ENCODE measurements at places on chromosomes 1 and 21. TPM values are rescaled to one million over a fixed set of nuclear protein-coding genes. Genes with fewer than 3 reads are reported as not detected.

The DPYD gene
- 17.9 TPM for total RNA-seq

The PTGER3 gene
- total RNA-seq = not detected

The FYB2 gene
- not detected for total RNA-seq

The RAB7B gene
- total RNA-seq = not detected

The FBLIM1 gene
- 363 TPM for total RNA-seq

The LIN28A gene
- not detected for total RNA-seq

The ATAD3C gene
- not detected for total RNA-seq

GRCh38 chr1:224852901-224853568, 76.4 kb upstream of the DNAH14 start:
- peak; percentile 72 for DNase-seq

DNA sequence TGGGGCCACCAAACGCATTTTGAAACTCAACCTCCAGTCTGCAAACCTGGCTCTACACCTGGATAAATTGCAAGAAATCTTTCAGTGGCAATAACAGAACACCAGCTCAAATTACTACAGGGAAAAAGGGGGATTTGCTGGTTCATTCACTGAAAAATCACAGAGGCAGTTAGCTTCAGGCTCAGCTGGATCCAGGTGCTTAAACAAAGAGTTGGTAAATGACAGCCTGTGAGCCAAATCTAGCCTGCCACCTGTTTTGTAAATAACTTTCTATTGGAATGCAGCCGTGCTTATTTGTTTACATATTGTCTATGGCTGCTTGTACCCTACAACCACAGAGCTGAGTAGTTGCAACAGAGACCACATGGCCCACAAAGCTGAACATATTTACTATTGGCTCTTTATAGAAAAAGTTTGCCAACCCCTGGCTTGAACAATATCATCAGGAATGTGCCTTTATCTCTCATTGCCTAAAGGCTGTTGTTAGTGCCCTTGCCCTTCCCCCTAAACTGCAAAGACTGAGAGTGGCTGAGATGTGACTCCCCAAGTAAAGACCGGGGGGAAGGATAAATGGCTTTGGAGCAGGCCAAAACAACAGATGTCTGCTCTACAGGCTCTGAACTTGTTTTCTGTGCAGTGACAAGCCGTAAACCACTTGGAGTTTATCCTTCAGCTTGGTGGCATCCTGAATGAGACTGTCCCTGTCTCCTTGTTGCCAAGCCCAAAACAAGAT, 21.5 kb upstream of the PTPRF start:
- DNase-seq = no peak

GRCh38 chr1:11730429-11730891, 5.5 kb upstream of the AGTRAP start:
- peak; percentile 30 for DNase-seq

DNA sequence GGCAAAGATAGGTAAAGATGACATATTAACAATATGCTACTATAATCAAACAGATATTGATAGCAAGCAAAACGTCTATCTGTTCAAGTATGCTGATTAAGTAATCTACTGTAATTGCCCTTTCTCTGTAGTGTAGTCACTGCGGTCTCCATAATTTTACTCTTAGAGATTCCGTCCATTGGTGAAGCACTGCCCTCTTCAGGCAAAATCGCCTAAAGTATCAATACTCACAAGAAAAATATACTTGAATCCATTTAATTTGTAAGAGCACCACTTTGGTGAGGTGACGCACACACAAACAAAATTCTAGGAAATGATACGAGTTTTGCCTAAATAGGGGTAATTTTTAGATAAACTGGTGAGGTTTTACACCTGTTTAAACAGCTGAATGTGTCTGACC, 434.6 kb upstream of the CHRM3 start:
- no peak for DNase-seq

- no peak for DNase-seq
These were observed 12.2 kb upstream of the VN1R5 start for GRCh38 chr1:247243524-247244137.

- DNase-seq = no peak
These were observed 89.7 kb downstream of the MAGI3 start for GRCh38 chr1:113479713-113480676.

GRCh38 chr1:9231648-9232332, 2.8 kb upstream of the H6PD start:
- no peak for DNase-seq

DNA sequence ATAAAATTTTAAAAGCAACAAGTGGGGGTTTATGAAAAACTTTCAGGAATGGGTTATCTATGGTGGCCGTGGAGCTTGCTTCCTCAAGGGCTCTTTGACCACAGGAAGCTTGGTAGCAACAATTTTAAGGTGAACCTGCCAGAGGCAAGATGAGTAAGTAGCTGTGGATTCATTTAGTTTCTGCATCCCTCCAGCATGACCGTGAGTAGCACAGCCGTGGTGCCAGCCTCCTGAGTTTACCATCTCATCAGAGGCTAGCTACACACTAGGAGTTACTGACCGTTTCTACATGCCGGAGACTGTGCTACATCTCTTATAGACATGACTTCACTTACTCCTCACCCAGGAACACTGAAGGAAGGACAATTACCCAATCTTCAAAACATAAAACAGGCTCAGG, 30.1 kb upstream of the PLEKHG5 start:
- DNase-seq = no peak

DNA sequence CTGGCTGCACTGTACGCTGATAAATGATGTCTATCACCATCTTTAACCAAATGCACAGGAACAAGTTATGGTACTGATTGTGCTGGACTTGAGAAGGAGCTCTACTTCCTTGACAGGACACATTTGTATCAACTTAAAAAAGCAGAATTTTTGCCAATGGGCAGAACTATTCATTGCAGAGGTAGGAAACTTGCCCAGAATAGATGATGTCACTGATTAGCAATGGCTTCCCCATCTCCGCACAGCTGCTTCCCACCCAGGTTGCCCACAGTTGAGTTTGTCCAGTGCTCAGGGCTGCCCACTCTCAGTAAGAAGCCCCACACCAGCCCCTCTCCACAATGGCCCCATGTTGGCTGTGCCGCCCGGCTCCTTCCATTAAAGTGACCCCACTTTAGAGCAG, 33.4 kb downstream of the CAPN2 start:
- no peak for DNase-seq

DNA sequence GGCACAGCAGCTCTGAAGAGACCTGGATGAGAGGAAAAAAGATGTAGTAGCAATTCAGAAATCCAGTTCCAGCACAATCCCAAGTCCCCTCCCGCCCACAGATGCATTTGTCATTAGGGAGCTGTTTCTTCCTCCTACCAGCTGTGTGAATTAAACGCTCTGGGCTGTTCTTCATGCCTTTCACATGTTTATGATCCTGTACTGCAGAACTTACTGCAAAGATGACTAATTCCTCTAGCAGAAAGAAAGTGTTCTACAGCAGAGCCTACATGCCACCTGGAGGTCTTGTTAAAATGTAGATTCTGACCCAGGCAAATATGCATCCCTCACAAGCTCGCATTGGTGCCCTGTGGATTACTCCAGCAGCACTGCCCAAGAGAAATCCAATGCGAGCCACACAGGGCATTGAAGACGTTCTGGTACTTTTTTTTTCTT, 6.5 kb downstream of the ENO1 start:
- no peak for DNase-seq

- DNase-seq = no peak
These were observed 86.0 kb downstream of the UBIAD1 start for GRCh38 chr1:11358984-11359383.

GRCh38 chr1:201594575-201595245, 55.8 kb downstream of the NAV1 start:
- no peak for DNase-seq

- DNase-seq = peak; percentile 52
These were observed 34.2 kb downstream of the EFCAB7 start for GRCh38 chr1:63557365-63557987.

GRCh38 chr1:237041795-237042525, at the start of gene RYR2:
RYR2 (plus strand) TSS chr1:237042184; CDS start chr1:237042522, 338 bp downstream.
- no peak for DNase-seq

DNA sequence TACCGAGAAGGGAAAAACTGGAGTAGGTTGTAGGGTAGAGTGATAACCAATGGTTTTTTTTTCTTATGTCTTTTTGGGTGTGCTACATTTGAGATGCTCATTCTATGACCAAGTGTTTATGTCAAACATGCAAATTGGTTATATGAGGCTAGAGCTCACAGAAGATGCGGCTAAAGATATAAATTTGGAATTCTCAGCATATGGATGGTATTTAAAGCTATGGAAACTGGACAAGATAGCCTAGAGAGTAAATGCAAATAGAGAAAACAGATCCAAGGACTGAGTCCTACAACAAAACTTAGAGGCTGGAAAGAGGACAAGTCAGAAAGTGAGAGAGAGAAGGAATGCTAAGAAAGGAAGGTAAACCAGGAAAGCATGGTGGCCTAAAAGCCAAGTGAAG, 7.4 kb downstream of the GDAP2 start:
- DNase-seq = no peak

- peak; percentile 26 for DNase-seq
These were observed 50.4 kb upstream of the KIAA1614 start for GRCh38 chr1:180862305-180862704.

- no peak for DNase-seq
These were observed 30.7 kb downstream of the CDCA8 start for GRCh38 chr1:37723072-37723389.

Measured in endothelial cell of umbilical vein (primary cell).